ENCODE measurements at places on chromosomes 7 and 10.

DNA sequence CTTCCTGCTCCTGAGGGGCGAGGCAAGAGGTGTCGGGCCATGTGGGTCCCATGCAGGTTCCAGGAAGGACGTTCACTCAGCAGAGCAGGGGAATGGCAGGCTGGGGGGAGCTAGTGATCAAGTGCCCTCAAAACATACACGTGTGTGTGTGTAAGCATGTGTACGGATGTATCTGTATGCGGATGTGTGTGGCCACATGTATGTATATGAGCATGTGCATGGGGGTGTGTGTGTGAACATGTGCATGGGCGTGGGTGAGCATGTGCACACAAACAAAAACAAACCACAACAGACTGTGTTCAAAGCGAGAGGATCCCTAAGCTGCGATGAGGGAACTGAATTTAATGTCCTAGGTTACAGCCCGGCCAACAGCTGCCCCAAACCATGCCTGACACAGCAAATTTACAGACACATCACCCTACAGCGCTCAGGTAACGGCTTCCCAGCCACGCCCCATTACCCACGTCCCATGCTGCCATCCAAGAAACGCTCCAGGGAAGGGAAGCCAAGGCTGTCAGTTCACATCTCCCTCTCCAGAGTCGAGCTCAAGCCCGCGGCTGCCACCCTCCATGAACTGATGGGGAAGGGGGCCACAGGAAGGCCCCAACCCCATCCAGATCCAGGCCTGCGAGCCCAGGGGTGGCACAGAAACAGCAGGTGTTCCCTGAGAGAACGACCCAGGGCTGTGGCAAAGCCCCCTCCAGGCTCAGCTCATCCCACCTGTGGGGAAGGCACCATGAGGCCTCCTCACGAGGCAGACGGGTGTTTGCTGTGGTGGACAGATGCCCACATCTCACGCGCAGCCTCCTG lies 56.6 kb downstream of the PTPRN2 start:
- no peak for DNase-seq

DNA sequence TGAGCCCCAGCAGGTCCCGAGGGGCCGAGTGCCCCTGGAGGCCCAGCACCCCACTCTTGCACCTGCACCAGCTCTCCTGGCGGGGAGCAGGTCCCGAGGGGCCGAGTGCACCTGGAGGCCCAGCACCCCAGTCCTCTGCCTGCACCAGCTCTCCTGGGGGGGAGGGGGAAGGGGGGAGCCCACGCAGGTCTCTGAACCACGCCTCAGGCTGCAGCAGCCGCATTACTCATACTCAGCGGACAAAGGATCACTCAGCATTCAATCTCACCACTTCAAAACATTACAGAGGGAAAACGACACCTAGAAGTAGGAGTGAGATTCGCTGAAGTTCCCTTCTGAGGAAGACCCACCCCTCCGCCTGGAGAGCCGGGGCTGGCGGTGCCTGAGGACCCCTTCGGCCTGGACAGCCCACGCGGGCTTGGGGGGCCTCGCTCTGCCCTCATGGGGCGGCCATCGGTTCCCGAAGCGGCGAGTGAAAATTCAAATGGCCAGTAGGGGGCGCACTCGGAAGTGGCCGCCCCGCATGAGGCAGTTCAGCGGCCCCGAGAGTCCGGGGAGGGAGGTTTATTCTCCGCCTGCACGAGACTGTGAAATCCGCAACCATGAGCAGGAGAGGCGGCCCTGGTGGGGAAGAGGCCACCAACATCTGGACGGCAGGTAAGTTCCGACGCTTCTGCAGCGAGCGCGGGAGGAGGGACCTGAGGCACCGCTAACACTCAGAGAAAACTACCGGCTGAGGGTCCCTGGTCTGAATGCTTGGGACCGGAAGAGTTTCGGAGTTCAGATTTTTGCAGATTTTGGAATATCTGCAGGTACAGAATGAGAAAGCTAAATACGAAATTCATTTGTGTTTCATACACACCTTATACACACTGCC lies 1.1 kb upstream of the GPER1 start:
- peak; percentile 70 for DNase-seq

DNA sequence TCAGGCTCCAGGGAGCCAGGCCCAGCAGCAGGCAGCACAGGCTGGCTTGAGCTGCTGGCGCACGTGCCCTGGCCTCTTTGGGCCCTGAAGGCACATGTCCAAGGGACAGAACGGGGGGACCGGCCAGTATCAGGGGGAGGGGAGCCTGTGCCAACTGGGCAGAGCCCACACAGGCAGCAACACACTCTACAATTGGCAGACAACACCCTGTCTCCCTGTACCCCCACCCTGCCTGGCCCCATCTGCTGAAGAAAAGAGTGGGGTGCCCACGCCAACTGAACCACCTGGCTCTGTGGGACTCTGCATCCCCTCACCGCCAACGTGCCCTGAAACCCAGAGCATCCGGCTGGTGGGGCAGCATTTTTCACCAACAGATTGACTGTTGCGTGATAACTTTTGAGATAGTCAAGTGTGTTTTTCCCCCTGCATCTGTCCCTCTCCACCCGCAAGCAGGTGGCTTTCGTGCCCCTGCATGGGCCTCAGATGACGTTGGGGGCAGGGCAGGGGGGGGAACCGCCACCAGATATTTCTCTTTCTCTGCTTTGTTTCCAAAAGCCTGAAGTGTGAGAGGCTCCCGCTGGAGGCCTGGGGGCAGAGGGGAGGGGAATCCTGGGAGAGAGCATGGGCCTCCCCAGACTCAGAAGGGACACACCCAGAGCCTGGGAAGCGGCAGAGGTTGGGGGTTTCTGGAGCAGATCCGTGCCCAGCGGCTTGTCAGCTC lies 21.8 kb downstream of the SLIT1 start:
- no peak for DNase-seq

GRCh38 chr10:96992721-96993120 lies 160.6 kb downstream of the LCOR start:
- no peak for DNase-seq

- no peak for DNase-seq
Observed at GRCh38 chr7:23226844-23227450, 19.6 kb upstream of the GPNMB start.

- DNase-seq, result no peak
Observed at GRCh38 chr10:61845196-61845949, 56.1 kb upstream of the ARID5B start.

DNA sequence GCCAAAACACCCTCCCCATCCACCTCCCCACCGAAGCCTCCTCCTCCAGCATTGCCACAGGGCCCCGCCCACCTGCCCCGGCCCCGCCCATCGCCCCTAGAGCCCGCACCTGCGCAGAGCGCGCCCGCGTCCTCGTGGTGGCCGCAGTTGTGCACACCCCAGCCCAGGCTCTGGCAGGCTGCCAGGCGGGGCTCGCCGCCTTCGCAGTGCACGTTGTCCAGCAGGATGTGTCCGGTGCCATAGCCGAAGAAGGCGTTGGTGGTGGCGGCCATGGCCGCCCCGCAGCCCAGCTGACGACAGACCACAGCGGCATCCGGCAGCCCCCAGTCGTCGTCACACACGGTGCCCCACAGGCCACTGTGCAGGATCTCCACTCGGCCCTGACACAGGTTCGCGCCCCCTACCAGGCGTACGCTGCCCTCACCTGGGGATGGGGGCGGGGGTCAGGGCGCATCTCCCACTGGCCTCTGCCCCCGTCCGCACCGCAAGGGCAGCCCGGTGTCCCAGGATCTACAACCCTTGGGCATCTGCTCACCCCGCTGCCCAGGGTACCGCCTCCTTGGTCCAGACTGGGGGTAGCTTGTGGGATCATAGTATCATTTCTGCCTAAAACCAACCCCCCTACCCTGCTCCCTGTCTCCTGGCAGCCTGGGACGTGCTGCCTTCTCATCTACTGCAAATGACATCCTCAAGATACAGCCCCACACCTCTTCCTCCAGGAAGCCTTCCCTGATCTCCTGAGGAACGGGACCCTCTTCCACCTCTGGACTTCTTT lies 11.9 kb downstream of the SSC4D start:
- peak; percentile 73 for DNase-seq

- DNase-seq, result no peak
Observed at GRCh38 chr10:15202639-15203038, 34.1 kb upstream of the NMT2 start.

DNA sequence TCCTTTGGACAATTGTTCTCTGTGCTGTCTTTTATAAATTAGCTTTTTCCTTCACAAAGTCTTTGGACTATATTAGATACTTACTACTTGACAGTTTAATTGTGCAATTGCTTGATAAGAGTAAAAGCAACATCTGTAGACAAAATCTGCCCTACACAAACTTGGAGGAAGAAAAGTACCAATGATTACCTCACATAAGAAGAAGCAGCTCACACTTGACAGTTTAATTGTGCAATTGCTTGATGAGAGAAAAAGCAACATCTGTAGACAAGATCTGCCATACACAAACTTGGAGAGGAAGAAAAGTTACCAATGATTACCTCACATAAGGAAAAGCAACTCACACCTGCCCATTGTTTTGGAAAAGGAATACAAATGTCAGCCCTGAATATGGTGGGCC lies 17.1 kb upstream of the SCIN start:
- no peak for DNase-seq

DNA sequence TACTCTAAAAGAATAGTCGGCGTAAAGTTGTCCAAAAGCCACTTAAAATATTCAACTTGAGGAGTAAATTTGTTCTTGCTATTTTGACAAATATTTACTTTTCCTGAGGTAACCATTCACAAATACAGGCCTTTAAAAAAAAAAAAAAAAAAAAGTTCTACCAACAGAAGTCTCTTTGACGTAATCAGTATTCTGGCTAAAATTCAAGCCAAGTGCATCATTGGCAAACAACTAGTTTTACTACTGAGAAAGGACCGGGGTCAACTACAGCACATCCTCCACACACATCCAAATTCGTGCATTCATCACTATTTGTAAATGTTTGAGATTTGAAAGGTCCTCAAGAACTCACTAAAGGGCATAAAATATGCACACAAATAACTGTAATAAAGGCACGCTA lies 2.0 kb downstream of the OAT start:
- DNase-seq, result no peak

DNA sequence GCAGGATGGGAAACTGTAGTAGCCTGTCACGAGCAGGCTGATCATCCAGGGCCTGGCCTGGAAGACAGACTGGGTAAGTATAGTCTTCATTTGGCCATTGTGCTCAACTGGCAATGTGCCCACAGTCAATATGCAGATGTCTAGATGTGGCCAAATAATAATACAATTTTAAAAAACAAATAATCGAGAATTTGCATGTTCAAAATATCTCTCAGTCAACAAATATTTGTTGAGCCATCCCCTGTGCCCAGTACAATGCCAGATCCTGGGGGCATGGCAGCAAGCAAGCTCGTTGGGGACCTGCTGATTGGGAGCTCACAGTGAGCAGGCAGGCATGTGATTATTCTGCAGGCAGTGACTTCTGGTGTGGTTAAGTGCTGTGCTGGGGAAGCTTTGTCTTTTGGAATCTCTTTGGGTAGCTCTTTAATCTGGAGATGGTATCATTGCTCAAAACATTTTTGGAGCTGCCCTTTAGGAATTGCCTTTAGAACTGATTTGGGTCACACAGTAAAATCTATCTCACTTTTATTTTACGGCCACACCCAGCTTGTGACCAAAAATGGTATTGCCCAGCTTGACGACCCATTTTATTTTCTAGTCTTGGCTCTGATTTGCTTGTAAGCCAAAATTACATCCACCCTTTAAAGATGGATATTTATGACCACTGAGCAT lies 92.2 kb downstream of the PLCE1 start:
- DNase-seq, result no peak

- DNase-seq, result no peak
Observed at GRCh38 chr7:92275327-92275726, 29.6 kb downstream of the ANKIB1 start.

GRCh38 chr7:144738708-144739314 lies 97.0 kb downstream of the TPK1 start:
- DNase-seq, result no peak

- DNase-seq, result no peak
Observed at GRCh38 chr10:112896273-112896672, 53.8 kb upstream of the TCF7L2 start.

DNA sequence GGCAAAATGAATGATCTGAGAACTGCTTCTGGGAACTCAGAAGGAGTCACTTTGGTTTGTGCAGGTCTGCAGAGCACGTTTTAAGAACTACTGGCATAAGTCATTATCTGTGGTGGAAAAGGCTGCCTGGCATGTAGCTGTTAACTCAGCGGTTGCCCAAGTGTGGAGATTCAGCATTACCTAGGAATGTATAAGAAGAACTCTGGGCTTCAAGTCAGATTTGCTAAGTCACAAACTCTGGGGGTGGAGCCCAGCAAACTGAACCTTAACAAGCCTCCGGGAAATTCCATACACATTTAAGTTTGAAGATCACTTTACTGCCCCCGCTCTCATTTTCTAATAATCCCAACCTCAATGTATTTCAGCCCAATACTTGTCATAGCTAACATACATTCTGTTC lies 31.1 kb downstream of the PLXDC2 start:
- DNase-seq, result no peak

DNA sequence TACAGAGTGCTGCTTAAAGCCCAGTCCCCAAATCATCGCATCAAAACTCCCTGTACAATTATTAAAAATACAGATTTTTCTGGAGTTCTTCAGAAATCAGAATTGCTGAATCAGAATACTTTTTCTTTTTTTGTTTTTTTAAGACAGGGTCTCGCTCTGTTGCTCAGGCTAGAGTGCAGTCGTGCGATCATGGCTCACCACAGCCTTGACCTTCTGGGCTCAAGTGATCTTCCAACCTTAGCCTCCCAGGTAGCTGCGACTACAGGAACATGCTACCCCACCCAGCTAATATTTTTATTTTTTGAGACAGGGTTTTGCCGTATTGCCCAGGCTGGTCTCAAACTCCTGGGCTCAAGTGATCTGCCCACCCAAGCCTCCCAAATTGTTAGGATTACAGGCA lies 3.9 kb downstream of the BBIP1 start:
- no peak for DNase-seq

DNA sequence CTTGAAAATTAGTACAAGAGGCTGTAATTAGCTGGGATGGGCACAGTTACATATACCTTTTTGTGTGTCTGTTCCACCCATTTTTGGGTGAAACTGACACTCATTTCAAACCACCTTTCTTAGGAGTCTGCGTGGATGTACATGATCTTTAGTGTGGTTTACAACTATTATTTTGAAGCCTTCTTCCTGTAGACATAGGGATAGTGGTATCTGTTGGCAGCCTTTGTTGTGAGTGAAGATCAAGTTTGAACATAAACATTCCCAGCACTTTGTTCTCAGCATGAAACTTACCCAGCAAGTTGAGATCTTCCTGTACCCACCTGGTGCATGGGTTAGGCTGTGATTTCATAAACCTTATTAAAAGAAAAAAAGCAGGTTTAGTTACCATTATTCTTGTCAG lies 2.0 kb downstream of the BAG3 start:
- no peak for DNase-seq

GRCh38 chr10:5670662-5671375 lies 4.4 kb upstream of the ASB13 start:
- no peak for DNase-seq

GRCh38 chr7:148142660-148143248 lies 447.8 kb upstream of the C7orf33 start:
- DNase-seq, result no peak

DNA sequence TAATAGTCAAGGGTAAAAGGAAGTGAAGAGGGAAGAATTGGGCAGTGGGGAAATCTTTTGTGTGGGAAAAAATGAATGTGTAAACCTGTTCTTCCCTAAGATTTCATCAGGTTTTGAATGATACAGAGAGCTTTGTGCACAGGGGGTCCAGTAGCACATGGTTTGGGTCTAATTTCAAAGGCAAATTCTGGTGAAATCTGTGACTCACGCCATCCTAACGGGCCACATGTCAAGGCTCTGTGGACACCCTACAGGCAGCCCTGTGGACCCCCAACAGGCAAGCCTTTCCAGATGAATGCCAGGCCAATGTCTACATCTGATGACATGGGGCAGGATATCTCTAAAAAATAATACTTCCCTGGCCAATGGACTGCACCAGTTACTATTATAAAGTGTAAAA lies 309.8 kb downstream of the PARD3 start:
- DNase-seq, result no peak
